ENCODE measurements at places on chromosomes 2 and 18.

- DNase-seq = no peak
Measured at GRCh38 chr2:132815516-132815915, 145.5 kb upstream of the LYPD1 start.

- no peak for DNase-seq
Measured at GRCh38 chr2:24766609-24767008, 26.6 kb downstream of the PTRHD1 start.

DNA sequence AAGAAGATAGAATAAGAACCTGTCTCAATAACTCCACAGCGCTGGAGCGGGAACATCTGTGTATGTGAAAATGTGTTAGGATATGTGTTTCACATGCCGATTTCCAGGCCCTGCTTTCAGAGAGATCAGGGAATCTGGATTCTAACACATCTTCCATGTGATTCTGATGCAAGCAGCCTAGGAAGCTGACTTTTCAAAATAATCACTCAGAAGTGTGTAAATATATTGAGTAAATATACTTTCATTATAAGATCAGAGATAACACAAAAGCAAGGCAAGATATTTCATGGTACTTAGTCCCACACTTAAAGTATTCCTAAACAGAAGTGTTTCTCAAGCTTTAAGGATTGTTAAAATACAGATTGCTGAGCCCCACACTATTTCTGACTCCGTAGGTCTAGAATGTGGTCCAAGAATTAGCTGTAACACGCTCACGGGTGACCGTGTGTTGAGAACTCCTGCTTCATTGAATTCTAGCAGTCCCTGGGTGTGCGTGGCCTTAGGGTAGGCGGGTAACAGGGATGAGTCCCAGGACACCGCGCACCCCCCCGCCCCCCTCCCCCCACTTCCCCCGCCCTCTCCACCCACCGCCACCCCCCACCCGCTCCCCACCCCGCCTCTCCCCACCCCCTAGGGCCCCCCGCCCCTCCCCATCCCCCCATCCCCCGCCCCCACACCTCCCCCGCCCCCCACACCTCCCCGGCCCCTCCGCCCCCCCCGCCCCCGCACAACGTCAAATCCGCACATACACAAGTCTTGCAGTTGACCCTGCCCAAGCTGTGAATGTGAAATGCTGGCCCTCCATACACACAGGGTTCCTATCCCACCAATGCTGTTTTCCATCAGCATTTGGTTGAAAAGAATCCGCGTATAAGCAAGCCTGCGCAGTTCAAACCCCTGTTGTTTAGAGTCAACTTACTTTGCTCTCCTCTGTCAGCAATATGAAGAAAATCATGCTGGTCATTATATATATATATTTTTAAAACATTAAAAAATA, 94.2 kb upstream of the SLC39A10 start:
- DNase-seq = no peak

DNA sequence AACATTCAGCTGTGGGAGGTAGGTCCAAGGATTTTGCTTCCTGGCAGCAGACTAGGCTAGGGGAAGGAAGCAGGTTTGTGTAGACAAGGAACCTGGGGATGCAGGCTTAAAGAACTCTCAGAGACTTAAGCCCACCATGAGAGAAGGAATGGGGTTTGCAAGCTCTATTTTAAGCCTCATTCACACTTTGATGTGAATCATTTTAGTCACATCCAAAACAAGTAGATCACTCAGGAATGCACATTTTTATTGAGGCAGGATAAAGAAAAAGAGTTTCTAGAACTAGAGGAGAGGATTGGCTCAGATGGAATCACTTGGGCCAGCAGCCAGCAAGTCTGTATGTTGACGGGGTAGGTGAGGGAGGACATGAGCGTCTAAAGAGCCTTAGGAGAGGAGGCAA, 3.3 kb upstream of the NAPG start:
- no peak for DNase-seq

DNA sequence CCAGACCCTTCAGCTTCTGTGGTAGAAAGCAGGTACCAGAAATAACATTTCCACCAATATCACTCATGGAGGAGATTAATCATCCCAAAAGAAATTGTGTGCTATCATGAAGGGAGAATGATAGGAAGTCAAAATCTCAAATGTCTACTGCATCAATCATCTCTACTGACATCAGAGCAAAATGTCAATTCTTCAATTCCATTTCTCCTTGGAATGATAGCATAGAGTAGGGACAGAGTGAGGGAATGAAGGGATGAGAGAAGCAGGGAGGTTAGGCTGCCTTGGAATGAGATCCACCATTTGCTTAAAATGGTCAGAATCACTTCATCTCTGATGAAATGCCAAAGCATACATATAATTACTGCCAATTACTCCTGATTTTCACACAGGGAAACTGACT, 371.8 kb upstream of the ACVR2A start:
- DNase-seq = no peak
